Regular cardiac myocyte (primary cell): ENCODE measurements at places on chromosomes 7 and 10. TPM values are rescaled to one million over a fixed set of nuclear protein-coding genes. Genes with fewer than 3 reads are reported as not detected.

The ATRNL1 gene
- 0.58 and 1.4 TPM in 2 replicates for total RNA-seq

The ELMO1 gene
- 0.28 and 0.38 TPM in 2 replicates for total RNA-seq

The CPA2 gene
- not detected in 2 replicates for total RNA-seq

The SEMA3A gene
- total RNA-seq, result 24.5 and 81.9 TPM in 2 replicates

The EEF1AKMT2 gene
- 19.4 and 29.7 TPM in 2 replicates for total RNA-seq

The GDF2 gene
- total RNA-seq, result under 0.01 TPM in 1 of 2 replicates, not detected in the other

The ANKRD30A gene
- not detected in 2 replicates for total RNA-seq

The SPDYE5 gene
- total RNA-seq, result under 0.01 TPM in 1 of 2 replicates, not detected in the other

The SPDYE2 gene
- total RNA-seq, result not detected in 2 replicates

The LIPM gene
- not detected in 2 replicates for total RNA-seq

The GRM3 gene
- total RNA-seq, result not detected in 2 replicates

The ZNF425 gene
- 3.1 and 3.4 TPM in 2 replicates for total RNA-seq

The OR6B1 gene
- total RNA-seq, result not detected in 2 replicates

The HMX2 gene
- total RNA-seq, result not detected in 2 replicates

The TECPR1 gene
- total RNA-seq, result 24.0 and 37.2 TPM in 2 replicates

The ZPBP gene
- total RNA-seq, result not detected in 2 replicates

The NPY4R2 gene
- 0.19 and 0.28 TPM in 2 replicates for total RNA-seq

The MRLN gene
- total RNA-seq, result not detected in 2 replicates

The FAM13C gene
- total RNA-seq, result 1.3 and 3.9 TPM in 2 replicates

The ACTR3C gene
- 0.19 and 1.7 TPM in 2 replicates for total RNA-seq

The VWDE gene
- 0.19 TPM in 1 of 2 replicates, not detected in the other for total RNA-seq

The ACHE gene
- under 0.01 and 0.28 TPM in 2 replicates for total RNA-seq

The UNC5B gene
- 9.3 and 11.7 TPM in 2 replicates for total RNA-seq

The NUDT1 gene
- 16.3 and 42.6 TPM in 2 replicates for total RNA-seq

The ADK gene
- total RNA-seq, result 29.6 and 82.4 TPM in 2 replicates

The CYP26C1 gene
- total RNA-seq, result under 0.01 TPM in 2 replicates

The ADIRF gene
- 29.3 and 69.4 TPM in 2 replicates for total RNA-seq

The TAC1 gene
- 0.28 TPM in 1 of 2 replicates, not detected in the other for total RNA-seq

The FGFR2 gene
- total RNA-seq, result under 0.01 and 0.19 TPM in 2 replicates

The ZNF804B gene
- total RNA-seq, result not detected in 2 replicates

The BTBD16 gene
- total RNA-seq, result under 0.01 TPM in 1 of 2 replicates, not detected in the other

The TMEM130 gene
- 0.38 and 0.56 TPM in 2 replicates for total RNA-seq

The PTPRN2 gene
- 0.77 and 1.7 TPM in 2 replicates for total RNA-seq

The ENTPD1 gene
- total RNA-seq, result 0.58 and 4.2 TPM in 2 replicates

The CXCL12 gene
- 75.3 and 119 TPM in 2 replicates for total RNA-seq

The NPSR1 gene
- not detected in 2 replicates for total RNA-seq

The LBX1 gene
- total RNA-seq, result not detected in 2 replicates

The WIPF3 gene
- not detected in 2 replicates for total RNA-seq

The C10orf67 gene
- total RNA-seq, result 0.19 TPM in 1 of 2 replicates, not detected in the other

The RASSF4 gene
- 6.1 and 20.6 TPM in 2 replicates for total RNA-seq

The TECTB gene
- not detected in 2 replicates for total RNA-seq

The ANKRD61 gene
- under 0.01 TPM in 2 replicates for total RNA-seq

The C1GALT1 gene
- 58.7 and 77.8 TPM in 2 replicates for total RNA-seq

The C7orf57 gene
- total RNA-seq, result not detected in 2 replicates

The TDRD1 gene
- 1.9 and 5.1 TPM in 2 replicates for total RNA-seq

The PPP2R2D gene
- 30.7 and 33.7 TPM in 2 replicates for total RNA-seq
